ENCODE measurements at places on chromosomes 5 and 9.

- no peak for DNase-seq
Observed at GRCh38 chr5:140967226-140967893, 1.1 kb downstream of the PCDHAC2 start.

GRCh38 chr9:24961762-24962161 is 416.1 kb upstream of the IZUMO3 start:
- DNase-seq, result no peak

DNA sequence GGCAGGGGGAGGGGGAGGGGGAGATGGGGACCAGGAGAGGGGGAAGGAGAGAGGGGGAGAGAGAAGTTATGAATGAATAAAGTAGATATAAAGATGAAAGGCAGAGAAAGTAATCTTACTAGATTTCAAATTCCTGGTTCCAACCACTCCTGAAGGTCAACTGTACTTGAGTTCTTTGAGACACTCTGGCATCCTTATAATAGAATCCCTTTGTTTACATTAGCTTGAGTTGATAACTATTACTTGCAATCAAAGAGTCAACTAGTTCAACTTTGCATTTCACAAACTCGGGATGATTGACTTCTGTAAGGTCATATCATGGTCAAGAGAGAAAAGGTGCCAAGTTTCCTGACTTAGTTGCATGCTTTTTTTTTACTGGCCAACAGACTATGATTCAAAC is 42.2 kb downstream of the BAAT start:
- no peak for DNase-seq

GRCh38 chr5:80867233-80867632 is 92.9 kb upstream of the RASGRF2 start:
- peak; percentile 21 for DNase-seq

- no peak for DNase-seq
Observed at GRCh38 chr5:68225911-68226545, 10.5 kb downstream of the PIK3R1 start.

DNA sequence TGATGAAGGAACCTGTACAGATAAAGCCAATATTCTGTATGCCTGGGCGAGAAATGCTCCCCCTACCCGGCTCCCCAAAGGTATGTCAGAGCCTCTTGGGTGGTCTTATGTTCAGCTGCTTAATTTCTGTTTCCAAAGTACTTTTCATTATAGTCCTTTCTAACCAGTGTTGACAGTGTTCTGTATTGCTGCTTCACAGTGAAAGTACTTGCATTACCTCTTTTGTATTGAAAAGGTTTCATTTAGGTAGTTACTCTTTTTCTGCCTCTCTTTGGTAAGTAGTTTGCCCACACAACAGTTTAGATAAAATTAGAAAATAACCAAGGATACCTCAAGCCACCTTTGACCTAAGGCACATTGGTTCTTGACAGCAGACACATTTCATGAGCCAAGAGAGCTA is 169.9 kb downstream of the PAM start:
- DNase-seq, result no peak

DNA sequence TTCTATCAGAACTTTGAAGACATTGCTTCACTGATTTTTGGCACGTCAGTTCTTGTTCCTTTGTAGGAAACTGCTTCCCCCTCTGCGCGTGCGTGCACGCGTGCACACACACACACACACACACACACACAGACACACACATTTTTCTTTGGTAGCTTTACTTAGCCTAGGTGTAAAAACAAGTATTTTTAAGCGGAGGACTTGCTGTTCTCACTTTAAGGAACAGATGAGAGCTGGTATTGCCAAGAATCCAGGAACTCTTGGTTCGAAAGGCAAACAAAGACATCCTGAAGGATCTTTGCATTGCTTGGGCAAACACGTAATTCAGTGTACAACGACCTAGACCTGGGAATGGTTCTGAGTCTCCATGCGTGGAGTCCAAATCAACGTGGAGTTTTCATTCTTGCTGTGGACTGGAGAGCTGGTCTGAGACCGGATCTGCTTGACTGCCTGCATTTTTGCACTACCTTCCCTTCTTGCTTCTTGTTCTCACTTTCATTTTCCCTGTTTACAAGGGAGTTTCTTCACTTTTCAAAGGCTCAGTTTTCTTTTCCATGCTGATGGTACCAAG is 8.2 kb downstream of the TMEM268 start:
- peak; percentile 72 for DNase-seq

DNA sequence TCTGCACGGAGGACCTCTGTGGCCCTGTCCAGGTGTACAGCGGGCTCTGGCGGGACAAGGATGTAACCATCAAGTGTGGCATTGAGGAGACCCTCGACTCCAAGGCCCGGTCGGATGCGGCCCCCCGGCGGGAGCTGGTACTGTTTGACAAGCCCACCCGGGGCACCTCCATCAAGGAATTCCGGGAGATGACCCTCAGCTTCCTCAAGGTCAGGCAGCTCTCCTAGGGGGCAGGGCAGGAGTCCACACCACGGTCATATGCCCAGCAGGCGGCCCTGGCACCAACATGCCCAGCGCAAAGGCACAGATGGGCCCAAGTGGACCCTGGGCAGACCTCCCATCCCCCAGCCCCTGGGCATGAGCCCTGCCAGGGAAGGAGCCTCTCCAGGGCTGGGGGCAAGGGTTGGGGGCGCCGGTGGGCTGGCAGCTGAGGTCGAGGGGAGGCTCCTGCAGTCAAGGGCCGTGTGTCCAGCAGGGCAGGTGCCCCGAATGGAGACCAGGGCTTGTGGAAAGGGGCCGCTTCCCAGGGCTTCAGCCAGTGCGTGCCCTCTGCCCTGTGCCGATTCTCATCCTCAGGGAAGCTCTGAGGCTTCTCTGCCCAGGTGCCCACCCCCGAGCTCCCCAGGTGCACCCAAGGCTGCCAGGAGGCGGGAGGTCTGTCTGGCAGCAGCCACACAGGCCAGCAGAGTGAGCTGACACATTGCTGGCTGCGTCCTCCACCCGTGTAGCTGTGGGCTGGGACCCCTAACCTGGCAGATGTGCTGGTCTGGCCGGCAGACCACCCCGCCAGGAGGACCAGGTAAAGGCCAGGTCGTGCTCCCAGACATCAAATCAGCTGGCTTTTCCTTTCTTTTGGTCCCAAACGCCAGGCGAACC is 10.0 kb downstream of the DIPK1B start:
- DNase-seq, result no peak

DNA sequence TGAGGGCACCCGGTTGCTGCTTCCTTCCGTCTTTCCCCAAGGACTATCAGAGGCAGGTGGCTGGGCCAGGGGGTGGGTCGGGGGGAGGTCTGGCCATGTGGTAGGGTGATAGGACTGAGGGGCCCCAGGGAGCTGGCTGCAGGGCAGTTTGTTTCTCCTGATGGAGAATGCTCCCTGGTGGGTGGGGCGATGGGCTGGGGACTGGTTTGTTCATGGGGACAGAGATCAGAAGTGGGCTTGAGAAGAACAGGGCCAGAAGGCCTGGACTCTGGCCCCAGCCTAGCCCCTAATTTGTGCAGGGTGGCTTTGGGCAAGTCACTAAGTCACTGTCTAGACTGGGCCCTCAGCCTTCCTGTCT is 117.4 kb downstream of the RGS3 start:
- DNase-seq, result no peak

- peak; percentile 41 for DNase-seq
Observed at GRCh38 chr5:142013734-142014521, 1.1 kb upstream of the GNPDA1 start.

GRCh38 chr9:6681957-6682501 is 36.5 kb upstream of the GLDC start:
- DNase-seq, result no peak

DNA sequence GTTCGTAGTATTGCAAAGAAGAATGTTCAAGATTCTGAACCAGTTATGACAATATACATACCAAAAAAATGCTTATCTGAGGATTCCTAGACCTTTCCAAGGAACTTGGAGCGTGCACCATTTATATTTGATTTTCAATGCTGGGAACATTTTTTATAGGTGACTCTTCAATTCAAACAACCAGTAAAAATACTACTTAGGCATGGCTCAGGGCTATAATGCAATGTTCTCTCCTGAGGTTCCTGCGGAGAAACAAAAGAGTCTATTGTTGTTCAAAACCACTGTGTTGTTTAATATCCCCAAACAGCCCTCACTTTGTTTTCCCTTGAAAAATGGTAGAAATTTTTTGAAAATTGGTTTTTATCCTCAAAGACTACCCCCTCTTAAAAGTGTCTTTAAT is 335.7 kb upstream of the IZUMO3 start:
- peak; percentile 8 for DNase-seq

All from epithelial cell of esophagus (primary cell).